ENCODE measurements at places on chromosomes 5 and 9. TPM values are rescaled to one million over a fixed set of nuclear protein-coding genes. Genes with fewer than 3 reads are reported as not detected.
A peak's percentile ranks its signal among the peaks of the same experiment; 100 is the strongest.

- DNase-seq = no peak
These were observed 5.5 kb downstream of the ASTN2 start for GRCh38 chr9:117409321-117409720.

- DNase-seq = no peak
These were observed 1.6 kb downstream of the ANXA6 start for GRCh38 chr5:151155775-151156506.

Gene PCDHB6
- total RNA-seq = 0.86 TPM

DNA sequence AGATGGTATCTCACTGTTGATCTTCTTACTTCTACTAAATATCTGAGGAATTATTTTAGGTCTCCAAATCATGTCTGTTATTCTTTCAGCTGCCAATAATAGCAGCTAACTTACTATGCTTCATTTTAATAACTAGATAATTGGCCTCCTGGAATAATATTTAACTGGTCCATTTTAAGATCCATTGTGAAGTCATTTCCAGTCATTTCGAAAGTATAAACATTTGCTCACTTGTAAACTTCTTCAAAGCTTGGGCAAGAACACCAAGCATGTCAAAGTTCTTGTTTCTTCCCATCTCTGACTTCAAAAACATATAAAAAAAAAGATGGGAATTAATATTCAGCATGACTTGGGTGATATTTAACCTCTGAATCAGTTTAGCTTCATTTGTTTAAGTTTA is 61.4 kb upstream of the MRPS30 start:
- DNase-seq = no peak

GRCh38 chr5:127112347-127112864 is 39.1 kb upstream of the C5orf63 start:
- no peak for DNase-seq

GRCh38 chr5:114948363-114948762 is 221.3 kb downstream of the TRIM36 start:
- no peak for DNase-seq

- DNase-seq = no peak
These were observed 10.3 kb upstream of the WHRN start for GRCh38 chr9:114515528-114515927.

GRCh38 chr5:68304421-68305052 is 89.0 kb downstream of the PIK3R1 start:
- DNase-seq = no peak

- no peak for DNase-seq
These were observed 486.6 kb downstream of the ARHGEF28 start for GRCh38 chr5:74112372-74113195.

- no peak for DNase-seq
These were observed 101.9 kb downstream of the CD180 start for GRCh38 chr5:67094476-67095300.

GRCh38 chr5:32210151-32210550 is 36.0 kb upstream of the GOLPH3 start:
- DNase-seq = no peak

Gene DDX4
- not detected for total RNA-seq

- no peak for DNase-seq
These were observed 469.1 kb downstream of the ZSWIM6 start for GRCh38 chr5:61801174-61801573.

GRCh38 chr9:130467316-130467715 is 22.6 kb downstream of the ASS1 start:
- DNase-seq = no peak

GRCh38 chr5:74482990-74483389 is 157.5 kb downstream of the ENC1 start:
- no peak for DNase-seq

- no peak for DNase-seq
These were observed 1.2 kb downstream of the UHRF2 start for GRCh38 chr9:6414247-6414641.

DNA sequence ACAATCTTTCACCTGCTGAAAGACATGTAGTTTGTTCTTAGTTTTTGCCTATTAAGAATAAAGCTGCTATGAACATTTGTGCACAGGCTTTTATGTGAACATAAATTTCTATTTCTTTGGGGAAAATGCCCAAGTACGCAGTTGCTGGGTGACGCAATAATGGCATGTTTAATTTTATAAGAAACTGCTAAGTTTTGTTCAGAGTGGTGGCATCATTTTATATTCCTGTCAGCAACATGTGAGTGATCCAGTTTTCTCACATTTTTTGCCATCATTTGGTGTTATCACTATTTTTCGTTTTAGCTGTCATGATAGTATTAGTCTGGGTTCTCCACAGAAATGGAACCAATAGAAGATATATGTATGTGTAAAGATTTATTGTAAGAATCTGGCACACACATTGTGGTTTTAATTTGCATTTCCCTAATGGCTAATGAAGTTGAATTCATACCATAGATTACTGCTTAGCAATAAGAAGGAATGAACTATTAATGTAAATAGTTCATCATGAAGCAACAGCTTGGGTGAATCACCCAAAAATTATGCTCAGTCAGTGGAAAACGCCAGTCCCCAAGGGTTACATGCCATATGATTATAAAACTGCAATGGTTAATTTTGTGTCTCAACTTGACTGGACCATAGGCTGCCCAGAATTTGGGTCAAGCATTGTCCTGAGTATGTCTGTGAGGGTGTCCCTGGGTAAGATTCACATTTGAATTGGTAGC is 358.6 kb downstream of the MSX2 start:
- DNase-seq = no peak

Gene SNX24
- 15.1 TPM for total RNA-seq

- no peak for DNase-seq
These were observed 16.8 kb downstream of the CTXN3 start for GRCh38 chr5:127665641-127666040.

DNA sequence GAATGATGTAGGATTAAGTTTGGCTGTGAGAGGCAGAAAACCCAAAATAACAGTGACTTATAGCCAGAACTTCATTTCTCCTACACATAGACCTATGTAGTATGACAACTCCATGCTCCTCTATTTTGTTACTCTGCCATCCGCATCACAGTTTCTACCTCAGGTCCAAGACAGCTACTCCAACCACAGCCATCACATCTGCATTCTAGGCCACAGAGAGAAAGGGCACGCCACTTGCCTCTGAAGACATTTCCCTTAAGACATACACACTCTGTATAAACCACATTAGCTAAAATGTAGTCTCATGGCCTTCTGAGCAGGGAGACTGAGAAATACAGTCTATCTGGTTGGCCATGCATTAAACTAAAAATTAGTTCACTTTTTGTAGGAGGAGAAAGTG is 10.0 kb downstream of the SPINK4 start:
- DNase-seq = no peak

DNA sequence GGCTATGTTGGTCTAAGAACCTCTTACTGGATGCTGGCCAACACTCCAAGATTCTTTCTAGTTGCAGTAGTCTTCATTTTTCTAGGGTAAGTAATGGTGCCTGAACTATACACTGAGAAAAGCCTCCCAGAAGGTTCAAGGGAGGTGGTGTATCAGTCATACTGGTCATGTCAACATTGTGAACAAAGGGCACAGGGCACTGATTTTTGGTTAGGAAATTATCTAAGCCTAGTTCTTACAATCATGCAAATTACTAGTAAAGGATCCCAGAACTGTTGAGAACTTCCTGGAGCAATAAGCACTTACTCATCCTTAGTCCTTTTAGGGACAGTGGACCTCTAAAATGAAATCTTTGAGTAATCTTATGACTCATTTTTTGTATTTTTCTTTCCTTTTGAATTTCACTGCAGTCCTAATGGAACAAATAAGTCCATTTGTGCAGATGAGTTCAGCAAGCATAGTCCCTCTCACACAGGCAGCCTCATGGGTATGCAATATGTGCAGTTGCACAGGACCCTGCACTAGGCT is 21.1 kb upstream of the CDC42SE2 start:
- no peak for DNase-seq

Gene SPINK7
- not detected for total RNA-seq

- no peak for DNase-seq
These were observed 225.7 kb downstream of the MAST4 start for GRCh38 chr5:66821688-66822429.

DNA sequence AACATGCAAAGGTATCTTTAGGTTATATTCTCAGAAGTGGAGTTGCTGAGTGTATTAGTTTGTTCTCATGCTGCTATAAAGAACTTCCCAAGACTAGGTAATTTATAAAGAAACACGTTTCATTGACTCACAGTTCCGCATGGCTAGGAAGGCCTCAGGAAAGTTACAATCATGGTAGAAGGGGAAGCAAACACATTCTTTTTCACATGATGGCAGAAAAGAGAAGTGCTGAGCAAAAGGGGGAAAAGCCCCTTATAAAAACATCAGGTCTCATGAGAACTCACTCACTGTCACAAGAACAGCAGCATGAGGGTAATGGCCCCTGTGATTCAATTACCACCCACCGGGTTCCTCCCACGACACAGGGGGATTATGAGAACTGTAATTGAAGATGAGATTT is 163.6 kb upstream of the PRLR start:
- DNase-seq = no peak

DNA sequence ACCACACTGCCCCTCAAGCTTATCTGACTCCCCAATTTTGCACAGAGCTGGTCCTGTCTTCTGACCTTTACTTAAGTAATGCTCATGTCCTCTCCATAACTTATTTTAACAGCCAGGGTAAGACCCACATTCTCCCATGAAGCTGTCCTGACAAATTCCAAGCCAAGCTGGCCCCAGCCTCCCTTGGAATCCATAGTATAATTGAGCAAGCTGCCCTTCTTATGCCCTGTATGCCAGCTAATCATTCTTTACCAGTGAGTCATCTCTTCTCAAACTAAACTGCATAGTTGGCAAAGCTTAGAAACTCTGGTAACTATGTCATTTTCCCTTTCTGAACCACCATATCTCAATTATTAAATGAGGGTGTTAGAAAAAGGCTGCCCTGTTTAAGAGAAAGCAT is 92.4 kb downstream of the NFIB start:
- DNase-seq = no peak

Gene SPATA31D1
- not detected for total RNA-seq

Gene TUT7
- 14.3 TPM for total RNA-seq

- no peak for DNase-seq
These were observed 26.8 kb downstream of the ANP32B start for GRCh38 chr9:98009936-98010335.

Gene CDH9
- total RNA-seq = not detected

Gene RPL7A
- total RNA-seq = 1,074 TPM

Gene IFNA13
- not detected for total RNA-seq

Gene FREM1
- total RNA-seq = 1.8 TPM

- DNase-seq = peak; percentile 82
These were observed 3.0 kb upstream of the CDX1 start for GRCh38 chr5:150163547-150164059.

Gene CER1
- total RNA-seq = not detected

DNA sequence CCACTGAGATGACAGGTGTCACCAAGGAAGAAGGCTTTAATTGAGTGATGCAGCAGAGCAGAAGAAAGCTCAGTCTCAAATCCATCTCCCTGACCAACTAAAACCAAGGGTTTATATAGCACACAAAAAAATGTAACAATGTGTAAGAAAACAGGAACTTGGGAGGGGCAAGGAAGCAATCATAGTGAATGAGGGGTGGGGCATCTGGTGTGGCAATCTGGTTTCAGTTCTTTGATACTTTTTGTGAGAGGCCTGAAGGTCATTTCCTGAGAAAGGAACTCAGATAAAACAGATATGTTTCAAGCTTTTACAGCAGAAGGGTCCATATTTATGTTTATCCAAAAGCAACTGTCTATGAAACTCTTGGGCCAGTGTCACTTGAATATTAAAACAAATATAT is 19.7 kb downstream of the CD180 start:
- no peak for DNase-seq

DNA sequence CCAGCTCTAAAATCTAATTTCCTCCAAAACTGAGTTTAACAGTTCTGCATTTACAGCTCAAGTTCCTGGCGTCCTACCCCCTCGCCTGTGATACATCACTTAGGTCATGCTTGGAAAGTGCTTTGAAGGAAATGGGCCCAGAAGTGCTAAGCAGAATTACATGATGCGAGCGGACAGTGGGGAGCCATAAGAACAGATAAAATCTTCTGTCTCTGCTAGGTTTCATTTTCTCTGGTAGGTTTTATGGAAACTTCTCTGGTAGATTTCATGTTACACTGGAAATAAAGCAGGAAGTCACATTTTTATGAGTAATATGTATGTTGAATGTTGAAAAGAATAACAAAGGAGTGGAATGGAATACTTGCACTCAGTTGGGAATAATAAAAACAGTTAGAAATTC is 138.3 kb downstream of the ZDHHC21 start:
- no peak for DNase-seq

Gene GPR21
- 0.55 TPM for total RNA-seq

Gene ZNF483
- 7.4 TPM for total RNA-seq

DNA sequence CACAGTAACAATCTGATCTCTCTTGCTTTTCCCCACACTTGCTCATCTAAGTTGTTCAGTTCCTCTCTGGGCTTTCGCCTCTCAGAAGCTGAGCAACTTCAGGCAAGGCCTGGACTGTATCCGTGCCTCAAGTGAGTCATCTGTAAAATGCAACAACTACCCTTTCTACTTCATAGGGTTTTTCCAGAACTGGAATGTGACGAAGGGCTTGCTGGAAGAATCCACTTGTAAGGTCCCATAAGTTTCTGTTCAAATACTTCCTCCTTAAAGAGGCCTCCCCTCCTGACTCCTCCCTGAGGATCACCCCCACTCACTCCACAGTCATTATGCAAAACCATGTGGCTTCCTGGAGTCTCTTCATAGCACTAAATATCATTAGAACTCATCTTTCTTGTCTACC is 17.5 kb upstream of the INSYN2B start:
- no peak for DNase-seq

Gene SPATA31E1
- total RNA-seq = not detected

DNA sequence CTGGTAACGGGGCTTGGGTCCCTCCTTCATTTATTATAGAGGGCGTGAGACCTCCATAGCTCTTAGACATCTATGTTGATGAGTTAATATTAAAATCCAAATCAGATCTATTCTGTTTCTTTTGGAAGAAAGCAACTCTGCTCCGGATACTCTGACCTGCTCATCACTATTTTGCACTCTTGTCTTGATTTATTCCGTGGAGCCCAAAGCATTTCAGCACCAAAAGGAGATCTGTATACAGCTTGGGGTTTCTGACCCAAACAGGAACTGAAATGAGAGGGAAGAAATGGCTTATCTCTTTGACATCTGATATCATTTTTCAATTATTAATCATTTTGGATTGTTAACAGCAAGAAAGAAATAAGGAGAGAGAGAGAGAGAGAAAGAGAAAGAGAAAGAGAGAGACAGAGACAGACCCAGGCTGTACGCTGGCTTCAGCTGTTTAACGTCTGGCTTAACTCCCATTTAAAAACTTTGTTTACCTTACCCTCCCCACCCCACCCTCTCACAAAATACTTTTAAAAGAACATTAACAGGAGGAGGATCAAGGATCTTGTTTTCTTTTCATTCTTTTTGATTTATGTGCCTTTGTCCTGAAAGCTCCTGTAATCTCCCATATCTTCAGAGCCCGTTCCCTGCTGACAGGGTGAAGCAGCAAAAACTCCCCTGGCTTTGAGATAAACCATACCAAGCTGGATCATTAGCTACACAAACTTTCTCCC is 231.4 kb upstream of the TUT7 start:
- DNase-seq = no peak

- no peak for DNase-seq
These were observed 35.7 kb downstream of the DUSP1 start for GRCh38 chr5:172735141-172735831.
